Inflammatory macrophage (primary cell): ENCODE measurements at places on chromosomes 16 and 17.

- no peak for DNase-seq
These were observed 1.4 kb downstream of the RHBDL1 start for GRCh38 chr16:676913-677312.

DNA sequence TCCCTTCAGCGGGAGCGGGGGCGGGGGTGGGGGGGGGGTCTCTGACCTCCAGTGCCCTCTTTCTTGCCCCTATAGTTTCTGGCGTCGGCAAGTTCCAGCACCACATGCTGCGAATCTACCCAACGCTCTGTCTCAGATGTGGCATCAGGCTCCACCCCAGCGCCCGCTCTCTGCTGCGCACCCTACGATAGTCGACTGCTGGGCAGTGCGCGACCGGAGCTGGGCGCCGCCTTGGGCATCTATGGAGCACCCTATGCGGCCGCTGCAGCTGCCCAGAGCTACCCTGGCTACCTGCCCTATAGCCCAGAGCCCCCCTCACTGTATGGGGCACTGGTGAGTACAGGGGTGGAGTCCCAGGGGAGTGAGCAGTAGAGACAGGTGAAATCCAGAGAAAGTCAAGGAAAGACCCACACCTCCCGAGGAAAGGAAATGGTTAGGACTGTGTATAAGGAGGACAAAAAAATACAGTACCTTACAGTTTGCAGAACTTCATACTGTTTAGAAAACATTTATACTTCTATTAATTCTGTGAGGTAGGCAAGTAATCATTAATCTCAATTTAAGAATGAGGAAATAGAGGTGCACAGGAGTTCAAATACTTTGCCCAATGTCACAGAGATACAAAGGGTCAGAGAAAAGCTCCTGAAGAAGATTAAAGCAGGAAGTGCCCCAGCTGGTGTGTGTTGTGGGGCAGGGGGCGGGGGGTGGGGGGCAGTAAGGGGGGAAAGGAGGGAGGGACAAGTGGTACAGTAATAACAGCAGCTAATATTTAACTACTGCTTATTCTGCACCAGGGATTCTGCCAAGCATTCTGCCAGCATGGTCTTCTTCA, 2.5 kb downstream of the IRX6 start:
- no peak for DNase-seq

- DNase-seq: no peak
These were observed 31.3 kb downstream of the ASIC2 start for GRCh38 chr17:33261820-33262219.

GRCh38 chr16:83109490-83110125, 482.8 kb downstream of the CDH13 start:
- no peak for DNase-seq

DNA sequence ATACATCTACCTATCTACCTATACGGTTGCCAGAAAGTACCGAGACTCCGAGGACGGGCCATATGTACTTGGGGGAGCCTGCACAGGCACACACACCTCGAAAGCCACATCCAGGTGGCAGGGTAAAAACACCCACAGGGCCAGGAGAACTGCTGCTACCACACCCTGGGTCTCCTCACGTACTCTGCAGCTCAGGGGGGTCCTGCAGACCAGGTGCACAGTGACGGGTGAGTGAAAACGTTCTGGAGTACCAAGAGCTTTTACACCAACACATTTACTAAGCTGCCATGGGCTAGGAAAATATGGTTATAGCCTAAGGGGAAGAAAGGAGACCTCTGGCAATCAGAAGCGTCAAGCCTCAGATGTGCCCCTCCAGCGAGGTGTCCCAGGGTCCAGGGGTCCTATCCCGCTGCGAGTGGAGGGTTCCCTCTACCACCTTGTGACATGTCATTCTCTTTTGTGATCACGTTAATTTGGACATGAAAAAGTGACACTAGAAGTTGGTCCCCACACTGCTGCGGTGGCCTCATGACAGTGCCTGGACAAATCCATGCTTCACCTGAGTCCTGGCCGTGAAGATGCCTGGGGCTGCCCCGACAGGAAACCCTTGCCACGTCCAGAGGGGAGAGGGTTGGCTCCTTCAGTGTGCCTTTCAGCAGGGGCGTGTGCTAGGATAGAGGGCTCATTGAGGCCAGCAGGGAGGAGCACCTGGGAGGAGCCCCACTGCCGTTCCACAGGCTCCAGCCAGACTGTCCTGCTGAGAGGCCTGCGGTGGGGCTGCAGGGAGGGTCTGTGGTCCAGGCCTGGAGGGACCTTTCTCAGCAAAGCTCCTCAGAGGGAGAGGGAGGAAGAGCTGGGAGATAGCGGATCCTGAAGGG, 1.8 kb downstream of the CANT1 start:
- DNase-seq: no peak

- DNase-seq: peak; percentile 30
These were observed 187.8 kb downstream of the RAB11FIP4 start for GRCh38 chr17:31579265-31579664.

- no peak for DNase-seq
These were observed 158.6 kb upstream of the CDH8 start for GRCh38 chr16:62194828-62195227.

GRCh38 chr17:68592009-68592408, 9.2 kb downstream of the FAM20A start:
- DNase-seq: no peak

GRCh38 chr16:80025236-80025635, 424.7 kb upstream of the MAF start:
- DNase-seq: no peak

DNA sequence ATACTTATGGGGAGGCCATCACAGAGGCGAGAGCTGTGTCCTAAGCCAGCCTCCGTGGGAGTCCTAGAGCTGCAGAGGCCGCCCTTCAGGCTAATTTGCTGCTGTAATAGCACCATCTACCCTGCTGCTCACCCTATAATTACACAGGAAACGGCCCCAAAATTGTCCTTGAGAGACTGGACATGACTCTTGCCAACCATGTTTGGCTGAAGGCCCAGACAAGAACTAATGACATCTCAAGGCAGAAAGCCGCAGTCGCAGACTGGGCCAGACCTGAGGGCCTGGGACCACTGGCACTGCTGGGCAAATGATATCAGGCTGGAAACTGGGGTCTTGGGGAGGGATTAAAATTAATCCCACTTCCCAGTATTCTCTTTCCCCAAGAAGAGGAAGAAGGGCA, 24.1 kb downstream of the PSMD7 start:
- no peak for DNase-seq

DNA sequence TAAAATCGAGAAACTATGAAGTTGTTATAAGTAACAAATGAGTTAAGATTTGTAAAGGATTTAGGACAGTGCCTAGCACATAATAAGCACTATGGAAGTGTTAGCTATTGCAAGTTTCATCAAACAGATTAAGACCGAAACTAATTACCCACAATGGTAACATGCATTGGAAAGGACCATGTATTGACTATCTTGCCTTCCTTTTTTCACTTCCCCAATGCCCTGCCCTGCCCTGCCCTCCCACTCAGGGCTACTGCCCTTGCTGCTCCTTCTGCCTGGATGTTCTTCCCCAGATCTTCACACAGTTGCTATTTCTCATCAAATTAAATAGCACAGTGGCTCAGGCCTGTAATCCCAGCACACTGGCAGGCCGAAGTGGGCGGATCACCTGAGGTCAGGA, 202.1 kb upstream of the PSMD7 start:
- peak; percentile 67 for DNase-seq

DNA sequence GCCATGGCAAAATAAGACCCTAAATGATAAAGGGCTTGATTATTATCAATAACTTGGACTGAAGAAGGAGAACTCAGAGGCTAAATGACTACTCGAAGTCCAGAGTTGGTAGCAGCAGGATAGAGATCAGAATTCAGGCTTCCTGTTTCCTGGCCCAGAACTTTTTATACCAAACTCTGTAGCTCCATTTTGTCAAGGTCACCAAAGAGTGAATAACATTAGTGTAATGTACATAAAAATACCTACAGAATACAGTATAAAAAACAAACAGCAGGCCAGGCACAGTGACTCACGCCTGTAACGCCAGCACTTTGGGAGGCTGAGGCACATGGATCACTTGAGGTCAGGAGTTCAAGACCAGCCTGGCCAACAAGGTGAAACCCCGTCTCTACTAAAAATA, 79.0 kb downstream of the ARHGAP17 start:
- no peak for DNase-seq

GRCh38 chr16:65619606-65620005, 497.7 kb upstream of the CDH11 start:
- DNase-seq: no peak

DNA sequence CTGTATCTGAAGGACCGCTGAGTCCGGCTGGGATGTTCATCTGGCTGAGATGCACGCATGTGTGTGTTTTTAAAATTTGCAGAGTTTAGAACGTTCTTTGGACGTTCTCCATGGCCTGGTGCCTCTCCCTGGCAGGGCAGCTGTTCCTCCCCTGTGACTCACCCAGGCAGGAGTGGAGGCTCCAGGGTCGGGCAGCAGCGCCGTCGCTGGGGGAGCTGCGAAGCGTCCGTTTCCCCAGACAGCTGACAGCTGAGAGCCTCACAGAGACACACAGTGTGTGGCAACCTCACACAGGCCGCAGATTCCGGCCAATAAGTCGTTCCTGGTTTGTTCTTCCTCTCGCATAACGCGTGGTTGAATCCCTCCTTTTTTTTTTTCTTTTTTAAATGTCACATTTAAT, 80.6 kb downstream of the OR1D5 start:
- DNase-seq: no peak

GRCh38 chr17:64687961-64688360, 25.9 kb upstream of the SMURF2 start:
- no peak for DNase-seq

DNA sequence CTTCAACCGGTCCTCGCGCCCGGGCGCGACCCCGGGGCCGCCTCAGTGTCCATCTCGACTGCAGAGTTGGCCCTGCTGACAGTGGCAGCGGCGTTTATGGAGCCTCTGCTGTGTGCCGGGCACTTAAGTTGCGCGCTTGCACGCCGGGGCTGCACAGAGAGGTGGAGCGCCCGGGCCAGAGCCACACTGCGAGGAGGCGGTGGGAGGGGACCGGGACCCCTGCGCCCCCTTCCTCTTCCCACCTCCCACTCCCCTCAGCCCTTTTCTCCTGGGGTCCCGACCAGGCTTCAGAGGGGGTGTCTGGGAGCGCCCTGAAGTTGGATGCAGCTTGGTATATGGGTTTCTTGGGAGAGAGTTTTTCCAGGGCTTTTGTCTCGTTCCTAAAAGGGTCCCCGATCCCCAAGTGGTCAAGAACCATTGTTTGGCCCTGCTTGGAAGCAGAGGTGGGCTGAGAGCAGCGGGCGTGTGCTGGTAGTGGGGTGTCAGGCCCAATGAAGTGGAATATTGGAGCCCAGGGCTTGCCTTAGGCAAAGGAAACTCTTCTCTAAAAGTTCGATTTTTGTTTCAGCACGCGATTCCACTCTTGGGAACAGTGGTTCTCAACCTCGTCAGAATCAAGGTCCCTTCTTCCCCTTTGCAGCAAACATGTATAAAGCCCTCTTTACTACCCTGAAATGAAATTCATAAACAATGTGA, 605 bp downstream of the MRTFB start:
- no peak for DNase-seq

DNA sequence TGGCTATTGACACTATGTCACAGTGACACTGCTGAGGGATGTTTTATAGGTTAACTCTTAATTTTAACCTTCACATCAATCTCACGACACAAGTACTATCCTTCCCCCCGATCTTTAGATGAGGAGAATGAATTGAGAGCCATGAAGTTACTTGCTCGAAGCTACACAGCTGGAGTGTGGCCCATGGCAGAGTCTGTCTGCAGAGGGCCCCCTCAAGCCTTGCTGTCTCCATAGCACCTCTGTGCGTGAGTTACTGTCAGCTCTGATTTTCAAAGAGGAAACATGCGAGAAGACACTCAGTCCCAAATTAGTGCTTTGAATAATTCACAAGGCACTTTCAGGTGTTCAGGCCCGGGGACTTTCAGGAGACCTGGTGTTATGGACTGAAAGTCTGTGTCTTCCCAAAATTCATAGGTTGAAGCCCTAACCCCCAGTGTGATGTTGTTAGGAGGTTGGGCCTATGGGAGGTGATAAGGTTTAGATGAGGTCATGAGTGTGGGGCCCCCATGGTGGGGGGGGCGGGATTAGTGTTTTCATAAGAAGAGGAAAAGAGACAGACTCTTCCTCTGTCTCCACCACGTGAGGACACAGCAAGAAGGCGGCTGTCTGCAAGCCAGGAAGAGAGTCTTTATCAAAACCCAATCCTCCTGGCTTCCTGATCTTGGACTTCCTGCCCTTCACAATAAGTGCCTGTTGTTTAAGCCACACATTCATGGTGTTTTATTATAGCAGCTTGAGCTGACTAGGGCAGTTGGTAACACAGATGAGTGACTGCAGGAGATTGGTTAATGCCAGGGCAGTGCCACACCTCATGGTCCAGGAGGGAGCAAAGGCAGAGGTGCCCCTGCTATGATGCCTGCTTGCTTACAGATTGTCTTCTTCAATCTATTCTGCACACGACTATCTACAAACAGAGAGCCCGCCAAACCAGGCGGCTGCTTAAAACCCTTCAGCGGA, 281.8 kb downstream of the HAPSTR1 start:
- no peak for DNase-seq

DNA sequence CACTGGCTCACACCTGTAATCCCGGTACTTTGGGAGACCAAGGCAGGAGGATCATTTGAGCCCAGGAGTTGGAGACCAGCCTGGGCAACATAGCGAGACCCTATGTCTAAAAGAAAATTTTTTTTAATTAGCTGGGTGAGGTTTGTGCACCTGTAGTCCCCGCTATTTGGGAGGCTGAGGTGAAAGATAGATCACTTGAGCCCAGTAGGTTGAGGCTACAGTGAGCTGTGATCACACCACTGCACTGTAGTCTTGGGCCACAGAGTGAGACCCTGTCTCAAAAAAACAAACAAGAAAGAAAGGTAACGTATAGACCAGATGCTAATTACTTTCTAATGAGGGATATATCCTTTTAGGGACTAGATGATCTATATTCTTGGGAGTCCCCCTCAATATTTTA, 8.1 kb downstream of the NOL11 start:
- DNase-seq: no peak

GRCh38 chr16:6192984-6193383, 1095.4 kb upstream of the EEF2KMT start:
- no peak for DNase-seq

GRCh38 chr16:82451449-82451848, 175.3 kb upstream of the CDH13 start:
- no peak for DNase-seq

GRCh38 chr17:43039646-43040045, 14.6 kb downstream of the RND2 start:
- no peak for DNase-seq

DNA sequence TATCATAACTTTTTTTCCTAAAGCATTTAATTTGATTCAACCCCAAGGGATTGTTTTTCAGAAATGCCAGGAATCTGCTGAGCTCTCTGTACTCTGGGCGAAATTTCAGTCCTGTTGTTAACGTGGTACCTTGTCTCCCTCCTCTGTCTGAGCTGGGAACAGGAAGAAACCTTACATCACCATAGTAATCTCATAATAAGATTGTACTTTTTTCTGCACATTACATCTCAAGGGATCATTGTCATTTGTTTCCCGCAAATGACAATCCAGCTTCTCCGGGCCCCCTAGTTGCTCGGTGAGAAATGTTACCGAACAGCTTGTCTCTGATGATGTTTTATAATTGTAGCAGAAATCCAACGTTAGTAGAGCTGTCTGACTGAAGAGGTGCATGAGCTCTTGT, 152.7 kb upstream of the ERCC4 start:
- DNase-seq: no peak

GRCh38 chr17:80795754-80796153, 195.9 kb upstream of the CHMP6 start:
- no peak for DNase-seq
